ENCODE measurements at places on chromosomes 1 and 21. TPM values are rescaled to one million over a fixed set of nuclear protein-coding genes. Genes with fewer than 3 reads are reported as not detected.

DNA sequence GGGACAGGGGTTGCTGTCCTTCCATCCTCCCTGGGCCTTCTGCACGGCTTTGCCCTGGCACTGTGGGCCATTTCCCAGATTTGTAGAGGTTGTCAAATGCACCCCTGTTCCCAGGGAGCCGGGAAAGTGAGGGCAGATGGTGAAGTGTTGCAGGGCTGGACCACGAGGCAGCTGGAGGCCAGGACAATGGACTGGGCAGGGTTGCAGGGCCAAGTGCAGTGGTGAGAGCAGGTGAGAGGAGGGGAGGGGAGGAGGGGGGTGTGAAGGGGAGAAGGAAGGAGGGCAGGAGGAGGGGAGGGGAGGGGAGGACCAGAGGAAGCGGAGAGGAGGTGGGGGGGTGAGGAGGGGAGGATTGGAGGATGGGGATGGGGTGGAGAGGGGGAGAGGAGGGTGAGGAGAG is 443.9 kb downstream of the CAMTA1 start:
- no peak for DNase-seq

- DNase-seq, result no peak
Measured at GRCh38 chr1:231949277-231950091, 322.9 kb downstream of the DISC1 start.

DNA sequence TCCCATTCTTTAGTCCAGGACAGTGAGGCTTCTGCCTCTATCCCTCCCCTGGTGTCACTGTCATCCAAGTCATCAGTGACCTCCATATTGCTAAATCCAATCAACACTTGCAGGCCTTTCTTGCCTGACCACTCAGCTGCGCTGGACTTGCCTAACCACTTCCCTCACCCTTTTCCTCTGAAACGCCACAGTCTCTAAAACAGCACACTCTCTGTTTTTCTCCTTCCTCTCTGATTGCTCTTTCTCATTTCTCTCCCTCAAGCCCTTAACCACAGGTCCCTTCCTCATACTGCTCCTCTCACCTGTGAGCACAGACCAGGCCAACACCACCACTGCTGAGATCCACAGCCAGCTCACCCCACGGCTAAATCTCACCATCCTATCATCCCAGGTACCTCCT is 17.5 kb downstream of the TAL1 start:
- DNase-seq, result no peak

Gene OLFM3
- 0.12 TPM for total RNA-seq

Gene CD53
- total RNA-seq, result 32.8 TPM

Gene CCDC181
- 0.27 TPM for total RNA-seq

Gene PSEN2
- total RNA-seq, result 30.7 TPM

Gene IQGAP3
- 5.7 TPM for total RNA-seq

Gene EPHA8
- not detected for total RNA-seq

Gene C1orf167
- not detected for total RNA-seq

Data from mucosa of descending colon (tissue), 3 donors.